ENCODE measurements at places on chromosomes 16 and 17. TPM values are rescaled to one million over a fixed set of nuclear protein-coding genes. Genes with fewer than 3 reads are reported as not detected.

The CCL2 gene
- 208 TPM for total RNA-seq

The CHRNE gene
- total RNA-seq = 2.8 TPM

The CCNF gene
- total RNA-seq = 5.0 TPM

The SECTM1 gene
- total RNA-seq = 3.1 TPM

The RNF167 gene
- 27.2 TPM for total RNA-seq

The MMP28 gene
- 0.65 TPM for total RNA-seq

The SOST gene
- total RNA-seq = 8.8 TPM

The DHRS7C gene
- not detected for total RNA-seq

The STX1B gene
- total RNA-seq = 0.85 TPM

The MT1A gene
- not detected for total RNA-seq

The ACAP1 gene
- total RNA-seq = 0.33 TPM

The IRX3 gene
- total RNA-seq = 0.10 TPM

The CD19 gene
- not detected for total RNA-seq

The NGFR gene
- 0.33 TPM for total RNA-seq

The CACNG5 gene
- total RNA-seq = not detected

The HOXB9 gene
- total RNA-seq = not detected
